ENCODE measurements at places on chromosomes 1 and 21. TPM values are rescaled to one million over a fixed set of nuclear protein-coding genes. Genes with fewer than 3 reads are reported as not detected.
A peak's percentile ranks its signal among the peaks of the same experiment; 100 is the strongest.

GRCh38 chr1:33860671-33861070 lies 3.2 kb upstream of the HMGB4 start:
- no peaks in the 10 kb centered on the region for H3K36me3 ChIP-seq
- no peaks in the 10 kb centered on the region for H3K4me1 ChIP-seq
- no peak for DNase-seq
- peaks cover 13% of the 10 kb centered on the region for H3K27me3 ChIP-seq

PIK3CD gene
- 5.2 TPM for total RNA-seq

GRCh38 chr1:87941337-87941946 lies 612.8 kb downstream of the LMO4 start:
- no peaks in the 10 kb centered on the region for H3K36me3 ChIP-seq
- no peak for DNase-seq
- H3K27ac ChIP-seq: no peak overlapping the region

GRCh38 chr1:17167041-17167785 lies 37.7 kb upstream of the PADI1 start:
- H3K36me3 ChIP-seq: no peaks in the 10 kb centered on the region
- H3K27ac ChIP-seq: no peak overlapping the region
- no peak for DNase-seq
- H3K4me1 ChIP-seq: no peaks in the 10 kb centered on the region

GRCh38 chr1:52225174-52225573 lies 83.3 kb downstream of the ZFYVE9 start:
- peaks cover 52% of the 10 kb centered on the region for H3K27me3 ChIP-seq
- H3K27ac ChIP-seq: no peak overlapping the region
- no peaks in the 10 kb centered on the region for H3K4me1 ChIP-seq
- no peak for DNase-seq

ATP5IF1 gene
- 865 TPM for total RNA-seq

REN gene
- total RNA-seq: not detected

DNA sequence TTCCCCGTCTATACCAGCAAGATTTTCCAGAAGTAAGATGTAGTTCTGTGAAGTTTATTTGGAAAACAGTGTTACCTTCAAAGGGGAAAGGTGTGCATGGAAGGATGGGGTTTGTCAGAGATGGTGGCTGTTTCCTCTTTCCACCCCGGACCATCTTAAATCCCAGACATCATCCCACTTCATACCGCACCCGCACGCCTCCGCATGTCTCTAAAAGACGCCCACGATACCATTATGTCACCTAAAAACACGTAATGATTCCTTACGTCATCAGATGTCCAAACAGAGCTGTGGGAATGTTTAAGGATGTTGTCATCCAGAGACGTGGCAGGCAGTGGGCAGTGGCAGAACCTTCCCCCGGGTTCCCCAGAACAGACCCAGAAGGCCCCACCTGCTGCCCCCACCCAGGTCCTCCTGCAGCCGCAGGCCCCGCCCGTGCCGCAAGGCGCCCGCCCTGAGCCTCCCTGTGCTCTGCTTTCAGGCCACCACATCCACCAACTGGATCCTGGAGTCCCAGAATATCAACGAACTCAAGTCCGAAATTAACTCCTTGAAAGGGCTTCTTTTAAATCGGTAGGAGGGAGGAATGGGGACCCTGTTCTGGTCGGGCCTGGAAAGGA lies 152.2 kb downstream of the PEX14 start:
- no peaks in the 10 kb centered on the region for H3K27me3 ChIP-seq
- no peak for DNase-seq
- H3K4me1 ChIP-seq: peaks cover 13% of the 10 kb centered on the region
- no peak overlapping the region for H3K27ac ChIP-seq

PDPN gene
- total RNA-seq: 36.0 TPM

DNA sequence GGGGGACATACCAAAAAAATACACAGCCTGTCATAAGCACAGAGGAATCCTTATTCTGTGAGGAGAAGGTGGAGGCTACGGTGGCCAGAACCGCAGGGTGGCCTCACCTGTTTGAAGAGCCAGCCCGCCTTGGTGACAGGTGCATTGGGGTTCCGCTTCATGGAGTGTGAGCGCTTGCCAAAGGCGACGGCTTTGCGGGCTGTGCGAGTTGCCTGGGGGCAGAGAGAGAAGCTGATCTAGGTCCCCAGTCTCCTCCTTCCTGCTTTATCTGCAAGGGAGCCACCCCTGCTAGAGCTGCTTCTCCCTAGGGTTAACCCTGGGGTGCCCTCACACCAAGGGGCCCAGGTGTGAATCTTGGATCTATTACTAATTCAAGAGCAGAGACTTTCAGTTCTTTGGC lies 54.3 kb upstream of the GOLT1A start:
- H3K27ac ChIP-seq: no peak overlapping the region
- H3K4me3 ChIP-seq: no peak overlapping the region
- DNase-seq: no peak
- H3K27me3 ChIP-seq: no peaks in the 10 kb centered on the region
- peaks cover 8% of the 10 kb centered on the region for H3K4me1 ChIP-seq
- peaks cover 72% of the 10 kb centered on the region for H3K36me3 ChIP-seq

DNA sequence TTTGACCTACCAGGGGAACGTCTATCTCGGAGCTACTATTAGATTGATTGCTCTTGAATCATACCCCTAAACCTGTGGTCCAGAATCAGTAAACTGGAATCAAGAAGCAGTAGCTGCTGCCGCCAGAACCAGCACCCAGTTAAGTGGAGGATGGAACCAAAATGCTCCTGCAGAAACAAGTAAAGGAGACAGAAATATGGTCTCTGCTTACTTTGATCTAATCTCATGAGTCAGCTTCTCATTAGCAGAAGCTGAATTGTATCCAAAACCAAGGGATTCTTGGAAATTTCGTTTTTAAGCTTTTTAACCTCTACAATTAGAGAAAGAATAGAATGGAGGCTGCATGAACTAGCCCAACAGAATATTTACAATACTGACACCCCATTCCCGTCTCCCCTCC lies 42.6 kb upstream of the PIGV start:
- peaks cover 38% of the 10 kb centered on the region for H3K4me1 ChIP-seq
- H3K27me3 ChIP-seq: no peaks in the 10 kb centered on the region
- no peak for DNase-seq
- H3K27ac ChIP-seq: peak overlapping the region; percentile 75
- H3K36me3 ChIP-seq: peaks cover 69% of the 10 kb centered on the region

PPFIA4 gene
- 19.5 TPM for total RNA-seq

DNA sequence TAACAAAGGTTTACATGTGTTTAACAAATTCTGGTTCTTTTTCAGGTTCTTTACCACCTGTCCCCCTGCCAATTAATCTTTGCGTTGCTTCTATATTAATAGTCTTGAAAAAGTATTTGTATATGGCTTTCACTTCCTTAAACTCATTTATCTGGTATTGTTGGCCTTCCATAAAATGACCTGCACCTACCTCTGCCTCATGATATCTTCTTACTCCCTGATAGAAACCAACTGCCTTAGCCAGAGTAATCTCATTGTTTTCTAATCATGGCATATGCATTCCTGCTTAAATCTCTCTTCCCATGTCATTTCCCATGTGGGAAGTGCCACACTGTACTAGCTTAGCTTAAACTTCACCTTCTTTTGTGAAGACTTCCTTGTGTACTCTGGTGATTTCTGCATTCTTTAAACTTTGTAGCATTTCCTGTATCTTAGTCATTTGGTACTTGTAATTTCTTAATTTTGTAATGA lies 8.7 kb downstream of the SMG7 start:
- H3K4me1 ChIP-seq: peaks cover 62% of the 10 kb centered on the region
- H3K4me3 ChIP-seq: no peak overlapping the region
- peak overlapping the region; percentile 7 for H3K27ac ChIP-seq
- H3K27me3 ChIP-seq: no peaks in the 10 kb centered on the region

DNA sequence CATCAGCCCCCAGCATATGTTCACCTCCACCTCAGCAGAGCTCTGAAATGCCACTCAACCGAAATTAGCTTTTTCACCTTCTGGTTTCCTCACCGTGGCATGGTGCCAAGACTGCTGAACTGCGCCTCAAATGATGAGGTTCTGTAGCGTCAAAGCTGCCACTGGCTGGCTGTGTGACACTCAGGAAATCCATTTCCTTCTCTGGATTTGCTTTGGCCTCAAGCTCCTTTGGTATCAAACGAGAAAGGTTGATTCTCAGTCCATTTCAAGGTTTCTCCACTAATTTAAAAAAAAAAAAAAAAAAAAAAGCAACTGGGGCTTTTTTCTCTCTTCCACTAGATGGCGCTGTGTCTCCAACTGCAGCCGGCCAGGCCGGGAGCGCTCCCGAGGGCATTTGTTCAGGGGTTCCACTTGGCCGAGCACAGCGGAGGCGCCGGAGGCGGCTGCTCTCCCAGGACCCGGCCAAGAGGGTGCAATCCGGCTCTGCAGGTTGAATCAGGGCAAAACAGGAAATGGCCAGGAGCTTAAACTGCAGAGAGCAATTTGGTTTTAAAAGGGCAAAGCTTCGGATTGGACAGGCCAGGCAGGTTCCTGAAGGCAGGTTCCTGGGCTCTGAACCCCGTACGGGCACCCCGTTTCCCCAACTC lies 26.5 kb upstream of the PLA2G2C start:
- H3K4me1 ChIP-seq: peaks cover 11% of the 10 kb centered on the region
- no peak overlapping the region for H3K27ac ChIP-seq
- H3K36me3 ChIP-seq: no peaks in the 10 kb centered on the region
- peaks cover 22% of the 10 kb centered on the region for H3K27me3 ChIP-seq

DNA sequence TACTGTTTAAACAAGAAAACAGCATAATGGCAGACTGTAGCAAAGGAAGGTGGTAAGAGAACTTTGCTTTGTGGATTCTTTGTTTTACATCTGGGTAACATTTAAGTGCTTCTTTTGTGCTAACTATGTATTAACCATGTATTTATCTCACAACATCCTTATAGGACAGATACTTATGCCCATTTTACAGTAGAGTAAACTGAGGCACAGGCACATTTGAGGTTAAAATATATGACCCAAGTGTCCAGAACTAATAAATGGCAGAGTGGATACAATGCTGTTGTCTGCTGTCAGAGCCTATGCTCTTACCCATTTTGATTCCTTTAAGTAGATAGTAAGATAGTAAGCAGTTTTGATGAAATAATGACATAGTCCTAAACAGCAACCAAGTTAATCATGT lies 7.3 kb downstream of the CAPZA1 start:
- peaks cover 13% of the 10 kb centered on the region for H3K36me3 ChIP-seq
- no peak overlapping the region for H3K27ac ChIP-seq
- H3K4me1 ChIP-seq: peaks cover 4% of the 10 kb centered on the region
- H3K27me3 ChIP-seq: no peaks in the 10 kb centered on the region
- no peak for DNase-seq
- no peak overlapping the region for H3K4me3 ChIP-seq

VWA5B1 gene
- 0.12 TPM for total RNA-seq

PRAMEF17 gene
- not detected for total RNA-seq

ATP6V1G3 gene
- total RNA-seq: not detected

CLDN17 gene
- total RNA-seq: not detected

DNA sequence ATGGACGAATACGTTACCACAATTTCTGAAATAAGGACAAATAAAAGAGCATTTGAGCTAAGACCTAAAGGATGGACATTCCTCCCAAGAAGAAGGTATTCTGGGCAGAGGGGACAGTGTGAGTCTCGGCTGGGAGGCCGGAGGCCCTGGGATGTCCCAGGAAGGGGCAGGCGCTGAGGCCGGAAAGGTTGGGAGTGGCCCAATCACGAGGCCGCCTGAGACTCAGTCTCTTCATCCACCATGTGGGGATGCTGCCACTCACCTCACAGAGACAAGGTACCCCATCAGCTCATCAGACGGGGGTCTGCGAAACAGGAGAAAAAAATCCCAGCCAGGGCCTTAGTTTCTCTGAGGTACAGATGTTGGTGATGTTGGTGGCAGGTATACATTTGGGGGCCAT lies 24.3 kb upstream of the LAPTM5 start:
- no peak overlapping the region for H3K27ac ChIP-seq
- no peaks in the 10 kb centered on the region for H3K36me3 ChIP-seq
- no peak overlapping the region for H3K4me3 ChIP-seq

LEFTY1 gene
- not detected for total RNA-seq

C1orf122 gene
- 44.0 TPM for total RNA-seq

ZFP69B gene
- 2.0 TPM for total RNA-seq

DNA sequence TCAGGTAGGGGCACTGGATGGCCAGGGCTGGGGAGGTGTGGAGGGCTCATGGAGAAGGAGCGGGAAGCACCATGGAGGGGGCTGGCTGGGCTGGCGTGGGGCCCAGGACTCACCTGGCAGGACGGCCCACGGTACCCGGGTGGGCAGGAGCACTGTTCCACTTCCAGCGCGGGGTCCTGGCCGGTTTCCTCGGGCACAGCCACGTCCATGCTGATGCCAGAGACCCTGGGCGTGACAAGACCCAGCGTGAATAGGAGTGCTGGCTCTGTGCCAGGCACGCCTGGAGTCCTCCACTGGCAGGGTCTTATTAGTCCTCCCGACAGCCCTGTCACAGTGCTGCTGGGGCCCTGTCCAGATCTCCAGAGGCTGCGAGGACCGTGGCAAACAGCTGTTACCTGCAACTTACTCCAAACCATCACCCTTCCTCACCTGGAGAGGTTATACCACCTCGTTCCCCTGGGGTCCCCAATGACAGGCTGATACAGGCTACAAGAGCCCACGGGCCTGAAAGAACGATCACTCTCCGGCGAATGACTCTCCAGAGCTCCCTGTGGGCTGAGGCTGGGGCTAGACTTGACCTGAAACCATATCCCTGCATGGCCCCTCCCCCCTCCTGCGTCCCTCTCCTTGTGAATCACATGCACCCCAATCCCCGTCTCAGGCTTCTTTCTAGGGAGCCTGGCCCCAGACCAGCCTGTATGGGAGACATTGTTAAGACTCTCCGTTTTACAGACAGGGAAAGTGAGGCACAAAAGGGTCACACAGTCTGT lies 62.1 kb downstream of the HSPG2 start:
- H3K36me3 ChIP-seq: peaks cover 91% of the 10 kb centered on the region
- H3K27me3 ChIP-seq: no peaks in the 10 kb centered on the region
- H3K27ac ChIP-seq: no peak overlapping the region
- no peak overlapping the region for H3K4me3 ChIP-seq
- H3K4me1 ChIP-seq: peaks cover 11% of the 10 kb centered on the region

- no peak overlapping the region for H3K4me3 ChIP-seq
- no peak for DNase-seq
- no peak overlapping the region for H3K27ac ChIP-seq
- no peaks in the 10 kb centered on the region for H3K36me3 ChIP-seq
- peaks cover 9% of the 10 kb centered on the region for H3K4me1 ChIP-seq
These were observed 4.7 kb upstream of the SLC1A7 start for GRCh38 chr1:53147174-53147573.

- no peak overlapping the region for H3K4me3 ChIP-seq
- H3K27me3 ChIP-seq: no peaks in the 10 kb centered on the region
- H3K27ac ChIP-seq: no peak overlapping the region
- no peaks in the 10 kb centered on the region for H3K4me1 ChIP-seq
- DNase-seq: no peak
These were observed 62.1 kb downstream of the TP53BP2 start for GRCh38 chr1:223783676-223784075.

GRCh38 chr1:69911301-69911801 lies 294.0 kb downstream of the LRRC40 start:
- H3K27me3 ChIP-seq: no peaks in the 10 kb centered on the region
- no peak for DNase-seq
- peaks cover 10% of the 10 kb centered on the region for H3K4me1 ChIP-seq
- no peak overlapping the region for H3K27ac ChIP-seq
- H3K36me3 ChIP-seq: no peaks in the 10 kb centered on the region
- H3K4me3 ChIP-seq: no peak overlapping the region

- peak overlapping the region; percentile 74 for H3K27ac ChIP-seq
- no peaks in the 10 kb centered on the region for H3K27me3 ChIP-seq
- no peaks in the 10 kb centered on the region for H3K36me3 ChIP-seq
- H3K4me3 ChIP-seq: no peak overlapping the region
- no peak for DNase-seq
- H3K4me1 ChIP-seq: peaks cover 77% of the 10 kb centered on the region
These were observed 57.9 kb downstream of the AGPAT3 start for GRCh38 chr21:43922949-43923348.

GRCh38 chr21:30924146-30924700 lies 42.8 kb upstream of the KRTAP11-1 start:
- no peak for DNase-seq
- H3K4me1 ChIP-seq: no peaks in the 10 kb centered on the region
- no peaks in the 10 kb centered on the region for H3K36me3 ChIP-seq
- H3K27me3 ChIP-seq: no peaks in the 10 kb centered on the region
